Neural progenitor cell (in vitro differentiated cells): ENCODE measurements at places on chromosomes 2 and 18. TPM values are rescaled to one million over a fixed set of nuclear protein-coding genes. Genes with fewer than 3 reads are reported as not detected.

CHRNG gene
- not detected in 2 replicates for total RNA-seq

SERPINB5 gene
- total RNA-seq = 0.09 TPM in 1 of 2 replicates, not detected in the other

ARHGAP28 gene
- 19.1 and 25.7 TPM in 2 replicates for total RNA-seq

SMAD7 gene
- 1.1 and 2.0 TPM in 2 replicates for total RNA-seq

MLPH gene
- total RNA-seq = not detected in 2 replicates

COLEC12 gene
- 2.0 and 2.1 TPM in 2 replicates for total RNA-seq

CDCA7 gene
- 31.4 and 36.8 TPM in 2 replicates for total RNA-seq

MTCL1 gene
- total RNA-seq = 36.9 and 38.7 TPM in 2 replicates

MROH2A gene
- total RNA-seq = not detected in 2 replicates

RBM45 gene
- total RNA-seq = 12.6 and 23.0 TPM in 2 replicates

UCN gene
- 0.56 and 1.2 TPM in 2 replicates for total RNA-seq

SLC66A2 gene
- 5.8 and 22.3 TPM in 2 replicates for total RNA-seq

KHK gene
- total RNA-seq = 3.3 and 5.0 TPM in 2 replicates

TANK gene
- 19.8 and 43.5 TPM in 2 replicates for total RNA-seq

GRCh38 chr18:65906621-65907034 is 155.8 kb downstream of the CDH7 start:
- DNase-seq = peak; percentile 4
- no peak overlapping the region for H3K27ac ChIP-seq
- H3K36me3 ChIP-seq = no peaks in the 10 kb centered on the region

- H3K27ac ChIP-seq = no peak overlapping the region
- no peak for DNase-seq
- H3K36me3 ChIP-seq = peaks cover 54% of the 10 kb centered on the region
- no peaks in the 10 kb centered on the region for H3K27me3 ChIP-seq
- H3K4me1 ChIP-seq = peaks cover 33% of the 10 kb centered on the region
Observed at GRCh38 chr2:38748943-38749804, 2.0 kb downstream of the SRSF7 start.

GRCh38 chr2:197972061-197972460 is 167.7 kb downstream of the PLCL1 start:
- H3K27me3 ChIP-seq = no peaks in the 10 kb centered on the region
- H3K36me3 ChIP-seq = no peaks in the 10 kb centered on the region
- H3K27ac ChIP-seq = no peak overlapping the region

DNA sequence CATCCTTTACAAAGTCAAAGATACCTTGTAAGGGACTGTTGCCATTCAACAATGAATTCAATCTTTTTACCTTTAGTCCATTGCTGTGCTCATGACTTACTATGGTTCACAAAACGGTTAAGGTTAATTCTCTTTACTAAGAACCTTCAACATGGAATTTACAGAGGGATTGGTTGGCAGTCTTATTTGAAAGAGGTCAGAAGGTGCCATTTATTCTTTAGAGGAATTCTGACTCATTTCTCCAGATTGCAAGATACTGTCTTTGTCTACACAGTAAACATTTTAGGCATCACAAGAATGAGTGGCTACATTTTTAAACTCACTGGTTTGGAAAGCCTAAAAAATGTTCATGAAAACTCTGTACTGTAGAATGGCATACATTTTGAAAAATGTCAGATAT is 17.4 kb downstream of the KCNH7 start:
- no peak overlapping the region for H3K4me3 ChIP-seq
- no peak for DNase-seq
- H3K27ac ChIP-seq = no peak overlapping the region
- H3K4me1 ChIP-seq = peaks cover 10% of the 10 kb centered on the region
- no peaks in the 10 kb centered on the region for H3K36me3 ChIP-seq
- H3K27me3 ChIP-seq = no peaks in the 10 kb centered on the region

GRCh38 chr2:68290901-68291300 is 28.8 kb downstream of the CNRIP1 start:
- H3K36me3 ChIP-seq = no peaks in the 10 kb centered on the region
- H3K4me3 ChIP-seq = no peak overlapping the region
- H3K27ac ChIP-seq = no peak overlapping the region
- no peaks in the 10 kb centered on the region for H3K27me3 ChIP-seq
- DNase-seq = no peak
- no peaks in the 10 kb centered on the region for H3K4me1 ChIP-seq

GRCh38 chr18:44977856-44978255 is 297.2 kb downstream of the SETBP1 start:
- H3K4me1 ChIP-seq = peaks cover 8% of the 10 kb centered on the region
- no peaks in the 10 kb centered on the region for H3K36me3 ChIP-seq
- no peaks in the 10 kb centered on the region for H3K27me3 ChIP-seq
- no peak overlapping the region for H3K4me3 ChIP-seq
- no peak for DNase-seq

DNA sequence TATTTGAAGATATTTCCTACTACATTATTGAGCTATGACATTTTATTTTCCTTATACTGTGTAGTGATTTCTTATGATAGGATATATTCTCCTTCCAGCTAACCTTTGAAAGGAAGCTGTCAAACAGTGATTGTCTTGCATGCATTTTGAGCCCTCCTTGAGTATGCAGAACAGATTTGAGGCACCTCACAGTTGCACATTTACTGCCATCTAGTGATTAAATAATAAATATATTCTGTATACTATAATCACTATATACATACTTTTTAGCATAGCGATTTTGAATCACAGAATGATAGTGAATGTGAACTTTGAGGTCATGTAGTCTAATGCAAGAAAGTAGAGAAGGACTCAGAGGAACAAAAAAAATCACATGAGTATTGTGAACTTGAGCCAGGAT is 268.4 kb upstream of the CDH19 start:
- H3K36me3 ChIP-seq = no peaks in the 10 kb centered on the region
- H3K27ac ChIP-seq = no peak overlapping the region
- H3K4me1 ChIP-seq = no peaks in the 10 kb centered on the region
- H3K4me3 ChIP-seq = no peak overlapping the region

DNA sequence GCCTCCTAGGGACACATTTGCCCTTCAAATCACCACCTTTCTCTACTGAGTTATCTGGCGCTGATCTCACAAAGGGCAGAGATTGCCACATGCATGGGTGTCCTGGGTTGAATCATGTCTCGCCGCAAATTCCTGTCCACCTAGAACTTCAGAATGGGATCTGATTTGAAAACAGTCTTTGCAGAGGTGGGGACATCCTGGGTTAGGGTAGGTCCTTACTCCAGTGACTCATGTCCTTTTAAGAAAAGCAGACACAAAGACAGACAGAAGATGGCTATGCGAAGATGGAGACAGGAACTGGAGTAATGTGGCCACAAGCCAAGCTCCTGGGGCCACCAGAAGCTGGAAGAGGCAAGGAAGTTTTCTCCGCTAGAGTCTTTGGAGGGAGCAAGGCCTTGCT is 197.4 kb upstream of the SMIM21 start:
- H3K4me3 ChIP-seq = no peak overlapping the region
- H3K36me3 ChIP-seq = no peaks in the 10 kb centered on the region

GRCh38 chr2:127597046-127597983 is 48.6 kb upstream of the GPR17 start:
- no peaks in the 10 kb centered on the region for H3K27me3 ChIP-seq
- no peaks in the 10 kb centered on the region for H3K4me1 ChIP-seq
- H3K4me3 ChIP-seq = no peak overlapping the region
- DNase-seq = no peak

GRCh38 chr2:227504700-227505099 is 32.7 kb downstream of the AGFG1 start:
- H3K36me3 ChIP-seq = no peaks in the 10 kb centered on the region
- no peak overlapping the region for H3K27ac ChIP-seq
- H3K27me3 ChIP-seq = no peaks in the 10 kb centered on the region
- no peak overlapping the region for H3K4me3 ChIP-seq

GRCh38 chr18:76348267-76349066 is 146.6 kb downstream of the ZNF516 start:
- no peaks in the 10 kb centered on the region for H3K27me3 ChIP-seq
- no peaks in the 10 kb centered on the region for H3K4me1 ChIP-seq
- no peak overlapping the region for H3K4me3 ChIP-seq
- no peak overlapping the region for H3K27ac ChIP-seq

GRCh38 chr2:98932164-98932563 is 3.9 kb downstream of the CRACDL start:
- no peak for DNase-seq
- no peak overlapping the region for H3K4me3 ChIP-seq
- no peaks in the 10 kb centered on the region for H3K36me3 ChIP-seq

GRCh38 chr2:204260162-204260877 is 285.0 kb upstream of the PARD3B start:
- H3K4me1 ChIP-seq = peaks cover 43% of the 10 kb centered on the region
- H3K27me3 ChIP-seq = no peaks in the 10 kb centered on the region
- no peak overlapping the region for H3K4me3 ChIP-seq
- DNase-seq = peak; percentile 94
- H3K27ac ChIP-seq = no peak overlapping the region

- no peaks in the 10 kb centered on the region for H3K36me3 ChIP-seq
- H3K27me3 ChIP-seq = no peaks in the 10 kb centered on the region
- H3K27ac ChIP-seq = no peak overlapping the region
- no peak overlapping the region for H3K4me3 ChIP-seq
Observed at GRCh38 chr2:63818271-63818670, 23.4 kb upstream of the UGP2 start.

DNA sequence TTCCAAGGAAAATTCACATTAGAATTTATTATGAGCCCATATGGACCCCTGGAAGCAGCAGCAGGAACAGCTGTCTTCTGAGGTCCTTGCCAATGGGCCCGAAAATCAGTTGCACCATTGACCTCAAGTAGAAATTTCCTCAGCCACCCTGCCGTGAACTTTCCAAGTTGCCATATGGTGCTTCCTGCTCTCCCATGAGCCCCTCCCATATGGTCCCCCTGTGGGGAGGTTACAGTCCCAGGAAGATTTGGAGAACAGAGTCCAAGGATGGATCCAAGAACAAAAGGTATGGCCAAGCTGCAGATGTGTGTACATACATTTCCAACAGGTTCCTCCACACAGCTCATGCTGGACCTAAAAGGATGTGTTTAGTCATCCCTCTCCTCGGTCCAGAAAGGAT is 34.6 kb downstream of the DIPK1C start:
- H3K4me1 ChIP-seq = no peaks in the 10 kb centered on the region
- no peak overlapping the region for H3K4me3 ChIP-seq
- no peak overlapping the region for H3K27ac ChIP-seq
- no peaks in the 10 kb centered on the region for H3K36me3 ChIP-seq

GRCh38 chr2:230128623-230129342 is 60.1 kb upstream of the SLC16A14 start:
- H3K36me3 ChIP-seq = no peaks in the 10 kb centered on the region
- no peak overlapping the region for H3K27ac ChIP-seq
- no peaks in the 10 kb centered on the region for H3K27me3 ChIP-seq
- no peak for DNase-seq

- H3K4me3 ChIP-seq = no peak overlapping the region
- no peak overlapping the region for H3K27ac ChIP-seq
- no peak for DNase-seq
- peaks cover 21% of the 10 kb centered on the region for H3K4me1 ChIP-seq
Observed at GRCh38 chr2:182858671-182859070, 7.8 kb downstream of the FRZB start.

GRCh38 chr2:159399716-159400415 is 113.4 kb upstream of the WDSUB1 start:
- H3K4me1 ChIP-seq = peaks cover 3% of the 10 kb centered on the region
- H3K4me3 ChIP-seq = no peak overlapping the region
- peak overlapping the region; percentile 43 for H3K27ac ChIP-seq
- no peaks in the 10 kb centered on the region for H3K27me3 ChIP-seq
- peaks cover 15% of the 10 kb centered on the region for H3K36me3 ChIP-seq

- no peak for DNase-seq
- no peak overlapping the region for H3K4me3 ChIP-seq
- H3K27ac ChIP-seq = no peak overlapping the region
- H3K4me1 ChIP-seq = no peaks in the 10 kb centered on the region
- H3K36me3 ChIP-seq = no peaks in the 10 kb centered on the region
- no peaks in the 10 kb centered on the region for H3K27me3 ChIP-seq
Observed at GRCh38 chr2:236916651-236917050, 169.0 kb upstream of the COPS8 start.

- no peak overlapping the region for H3K4me3 ChIP-seq
- no peak for DNase-seq
- H3K27ac ChIP-seq = no peak overlapping the region
- no peaks in the 10 kb centered on the region for H3K4me1 ChIP-seq
- no peaks in the 10 kb centered on the region for H3K36me3 ChIP-seq
- no peaks in the 10 kb centered on the region for H3K27me3 ChIP-seq
Observed at GRCh38 chr2:40030456-40030975, 251.5 kb upstream of the THUMPD2 start.

- no peak overlapping the region for H3K4me3 ChIP-seq
- H3K36me3 ChIP-seq = no peaks in the 10 kb centered on the region
- H3K27me3 ChIP-seq = no peaks in the 10 kb centered on the region
- H3K4me1 ChIP-seq = peaks cover 41% of the 10 kb centered on the region
Observed at GRCh38 chr2:178223806-178224205, 29.5 kb downstream of the OSBPL6 start.

GRCh38 chr2:47534179-47534919 is 131.4 kb downstream of the MSH2 start:
- no peaks in the 10 kb centered on the region for H3K36me3 ChIP-seq
- H3K4me1 ChIP-seq = peaks cover 22% of the 10 kb centered on the region
- no peak overlapping the region for H3K27ac ChIP-seq
- no peaks in the 10 kb centered on the region for H3K27me3 ChIP-seq
- DNase-seq = no peak
- no peak overlapping the region for H3K4me3 ChIP-seq

GRCh38 chr2:19744456-19745199 is 157.2 kb downstream of the TTC32 start:
- H3K27ac ChIP-seq = no peak overlapping the region
- H3K4me1 ChIP-seq = no peaks in the 10 kb centered on the region
- DNase-seq = no peak
- H3K27me3 ChIP-seq = no peaks in the 10 kb centered on the region

GRCh38 chr2:3405876-3406275 is 26.4 kb downstream of the TRAPPC12 start:
- no peak overlapping the region for H3K4me3 ChIP-seq
- no peaks in the 10 kb centered on the region for H3K4me1 ChIP-seq
- peaks cover 4% of the 10 kb centered on the region for H3K36me3 ChIP-seq
- H3K27ac ChIP-seq = no peak overlapping the region

GRCh38 chr2:31205186-31205585 is 12.1 kb downstream of the CAPN14 start:
- no peak overlapping the region for H3K27ac ChIP-seq
- no peaks in the 10 kb centered on the region for H3K36me3 ChIP-seq
- H3K4me1 ChIP-seq = peaks cover 15% of the 10 kb centered on the region
- H3K4me3 ChIP-seq = no peak overlapping the region
- no peak for DNase-seq
- H3K27me3 ChIP-seq = no peaks in the 10 kb centered on the region

DNA sequence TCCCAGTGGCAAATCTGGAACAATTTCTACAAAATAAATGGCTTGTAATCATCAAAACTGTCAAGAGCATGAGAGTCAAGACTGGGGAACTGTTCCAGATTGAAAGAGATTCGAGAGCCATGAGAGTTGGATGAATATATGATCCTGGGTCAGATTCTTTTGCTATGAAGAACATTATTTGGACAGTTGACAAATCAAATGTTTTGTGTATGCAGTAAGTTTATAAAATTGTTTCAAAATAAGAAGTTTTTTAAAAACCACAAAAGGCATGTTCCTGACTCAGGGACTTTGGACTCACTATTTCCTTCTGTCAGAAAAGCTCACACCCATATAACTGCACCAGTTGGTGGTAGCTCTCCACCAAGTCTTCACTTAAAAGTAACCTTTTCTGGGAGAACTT is 38.5 kb downstream of the ROCK2 start:
- peaks cover 2% of the 10 kb centered on the region for H3K4me1 ChIP-seq
- DNase-seq = no peak
- H3K4me3 ChIP-seq = no peak overlapping the region

- DNase-seq = no peak
- no peaks in the 10 kb centered on the region for H3K36me3 ChIP-seq
- H3K27me3 ChIP-seq = peaks cover 26% of the 10 kb centered on the region
- no peaks in the 10 kb centered on the region for H3K4me1 ChIP-seq
- no peak overlapping the region for H3K4me3 ChIP-seq
Observed at GRCh38 chr2:279956-280649, 7.8 kb downstream of the ALKAL2 start.
